ENCODE measurements at places on chromosomes 2 and 18. TPM values are rescaled to one million over a fixed set of nuclear protein-coding genes. Genes with fewer than 3 reads are reported as not detected.
A peak's percentile ranks its signal among the peaks of the same experiment; 100 is the strongest.

Gene ACYP2
- 6.0 TPM for total RNA-seq

- peaks cover 6% of the 10 kb centered on the region for H3K36me3 ChIP-seq
- H3K4me1 ChIP-seq, result peaks cover 5% of the 10 kb centered on the region
- no peak for DNase-seq
- H3K27me3 ChIP-seq, result no peaks in the 10 kb centered on the region
Observed at GRCh38 chr2:23850564-23851256, 76.2 kb downstream of the ATAD2B start.

Gene ALPI
- not detected for total RNA-seq

DNA sequence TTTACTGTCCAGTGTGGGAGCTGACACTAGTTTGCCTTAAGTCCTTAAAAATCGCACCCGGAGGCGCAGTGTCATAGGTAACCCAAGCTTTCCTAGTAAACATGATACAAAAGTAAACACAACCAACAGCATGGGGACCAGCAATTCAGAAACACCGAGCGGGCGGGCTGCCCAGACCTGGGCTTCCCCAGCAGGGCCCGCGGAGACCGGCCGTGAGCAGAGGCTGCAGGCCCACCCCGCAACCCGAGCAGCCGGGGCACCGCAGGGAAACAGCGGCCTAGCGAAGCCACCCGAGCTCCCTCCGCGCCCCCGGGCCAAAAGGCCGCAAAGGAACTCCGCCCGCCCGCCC is 296 bp downstream of the TTC21B start:
- DNase-seq, result no peak
- H3K27ac ChIP-seq, result no peak overlapping the region
- no peak overlapping the region for H3K4me3 ChIP-seq
- peaks cover 12% of the 10 kb centered on the region for H3K4me1 ChIP-seq
- H3K27me3 ChIP-seq, result no peaks in the 10 kb centered on the region

- DNase-seq, result no peak
- no peaks in the 10 kb centered on the region for H3K4me1 ChIP-seq
- H3K4me3 ChIP-seq, result no peak overlapping the region
- no peaks in the 10 kb centered on the region for H3K36me3 ChIP-seq
- H3K27me3 ChIP-seq, result peaks cover 2% of the 10 kb centered on the region
Observed at GRCh38 chr18:12569791-12570190, 88.1 kb downstream of the SPIRE1 start.

DNA sequence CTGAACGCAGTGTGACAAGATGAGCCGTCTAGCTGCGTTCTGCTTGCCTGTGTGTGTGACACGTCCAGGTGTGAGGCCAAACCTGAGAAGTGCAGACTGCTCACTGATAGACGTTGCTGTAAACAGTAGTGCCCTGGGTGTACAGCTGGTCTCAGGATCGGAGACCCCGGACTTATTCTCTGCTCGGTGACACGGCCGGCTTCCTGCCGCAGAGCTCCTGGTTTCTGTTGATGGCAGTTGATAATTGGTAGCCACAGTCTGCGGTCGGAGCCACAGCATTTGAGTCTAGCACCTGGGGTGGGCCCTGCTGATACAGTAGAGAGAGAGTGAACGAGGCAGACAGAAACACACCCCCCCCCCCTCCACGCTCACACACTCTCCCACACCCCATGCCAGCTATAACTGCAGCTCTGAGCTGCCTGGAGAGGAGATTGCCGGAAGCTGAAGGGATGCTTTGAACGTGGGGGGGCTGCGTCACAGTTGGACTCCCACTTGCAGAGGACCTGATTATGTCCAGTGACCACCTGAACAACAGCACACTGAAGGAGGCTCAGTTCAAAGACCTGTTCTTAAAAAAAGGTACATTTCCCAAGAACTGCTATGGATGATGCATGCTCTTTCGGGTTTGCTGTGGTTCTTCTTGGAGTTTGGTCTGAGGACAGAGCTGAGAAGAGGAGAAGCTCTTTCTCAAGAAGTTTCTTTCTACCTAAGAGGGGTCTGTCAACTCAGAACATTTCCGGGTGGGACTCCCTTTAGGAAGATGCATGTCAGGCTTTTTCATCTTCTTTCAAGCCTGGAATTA is 114.0 kb downstream of the FAM210A start:
- H3K4me3 ChIP-seq, result peak overlapping the region; percentile 72
- peaks cover 13% of the 10 kb centered on the region for H3K36me3 ChIP-seq
- H3K27ac ChIP-seq, result peak overlapping the region; percentile 87
- H3K27me3 ChIP-seq, result no peaks in the 10 kb centered on the region
- peaks cover 91% of the 10 kb centered on the region for H3K4me1 ChIP-seq

DNA sequence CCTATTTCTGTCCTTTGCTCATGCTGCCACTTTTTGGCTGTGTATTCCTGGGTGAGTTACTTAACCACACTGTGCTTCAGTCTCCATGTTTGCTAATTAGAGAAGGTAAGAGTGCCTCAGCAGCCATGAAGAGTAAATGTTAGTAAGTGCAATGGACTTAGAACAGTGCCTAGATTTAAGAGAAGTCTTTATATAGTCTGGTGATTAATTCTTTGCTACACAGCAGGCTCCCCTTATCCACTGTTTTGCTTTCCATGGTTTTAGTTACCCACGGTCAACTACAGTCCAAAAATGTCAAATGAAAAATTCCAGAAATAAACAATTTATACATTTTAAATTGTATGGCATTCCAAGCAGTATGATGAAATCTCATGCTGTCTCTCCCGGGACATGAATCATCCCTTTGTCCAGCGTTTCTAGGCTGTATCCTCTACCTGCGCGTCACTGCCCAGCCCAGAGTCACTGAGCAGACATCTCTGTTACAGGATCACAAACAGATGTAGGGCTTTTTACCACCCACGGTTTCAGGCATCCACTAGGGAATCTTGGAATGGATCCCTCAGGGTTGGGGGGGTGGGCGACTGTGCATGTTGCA is 91.0 kb downstream of the CTIF start:
- H3K36me3 ChIP-seq, result no peaks in the 10 kb centered on the region
- no peak overlapping the region for H3K27ac ChIP-seq
- no peak overlapping the region for H3K4me3 ChIP-seq
- H3K27me3 ChIP-seq, result no peaks in the 10 kb centered on the region
- DNase-seq, result no peak
- H3K4me1 ChIP-seq, result no peaks in the 10 kb centered on the region

Gene LRRC30
- total RNA-seq, result not detected

- peaks cover 3% of the 10 kb centered on the region for H3K27me3 ChIP-seq
- no peaks in the 10 kb centered on the region for H3K4me1 ChIP-seq
Observed at GRCh38 chr18:72700961-72701710, 157.0 kb upstream of the CBLN2 start.

DNA sequence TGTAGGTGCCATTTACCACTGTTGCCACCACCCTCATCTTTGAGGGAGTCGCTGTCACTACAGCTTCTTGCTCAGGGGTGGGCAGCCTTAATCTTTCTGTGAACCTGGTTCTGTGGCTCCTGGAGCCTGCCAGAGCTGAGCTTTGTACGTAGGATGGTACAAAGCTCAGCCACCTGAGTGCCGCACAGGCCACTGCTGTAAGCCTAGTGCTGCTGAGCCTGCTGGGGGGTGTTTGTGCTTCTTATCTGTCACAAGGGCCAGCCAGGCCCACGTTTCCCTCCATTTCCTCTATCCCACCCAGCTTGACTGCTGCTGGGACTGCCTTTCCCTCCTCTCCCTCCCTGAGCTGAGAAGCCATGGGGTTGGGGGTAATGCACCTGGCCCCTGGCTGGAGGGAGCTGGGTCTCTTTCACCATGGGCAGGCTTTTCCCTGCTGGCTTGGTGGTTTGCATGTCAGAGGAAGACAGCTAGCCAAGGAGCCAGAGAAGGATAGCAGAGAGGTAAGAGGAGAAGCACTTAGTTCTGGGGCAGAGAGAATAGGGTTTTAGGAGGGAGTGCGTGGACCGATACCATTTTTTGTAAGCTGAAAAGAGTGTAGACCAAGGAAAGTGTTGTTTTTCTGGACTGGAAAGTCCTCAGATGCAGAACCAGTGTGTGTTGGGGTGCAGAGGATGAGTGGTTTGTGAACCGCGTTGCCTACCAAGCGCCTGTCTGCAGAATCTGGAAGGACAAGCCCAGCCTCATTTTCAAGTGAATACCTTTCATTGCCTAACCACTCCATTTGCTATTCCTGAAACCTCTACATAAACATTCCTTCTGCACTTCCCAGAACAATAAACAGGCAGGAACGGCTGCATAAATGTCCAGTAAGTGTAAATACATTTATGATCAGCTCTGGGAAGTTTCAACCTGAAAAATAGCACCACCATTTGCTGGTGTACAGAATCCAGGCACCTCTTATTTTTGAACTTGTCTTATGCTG is 45.1 kb upstream of the FHL2 start:
- H3K27ac ChIP-seq, result no peak overlapping the region
- H3K4me3 ChIP-seq, result no peak overlapping the region
- no peak for DNase-seq
- H3K36me3 ChIP-seq, result no peaks in the 10 kb centered on the region

Gene IL1B
- 0.18 TPM for total RNA-seq
